CD14-positive monocyte (primary cell): ENCODE measurements at places on chromosomes 7 and 10.

GRCh38 chr10:7117806-7118674, 292.8 kb downstream of the SFMBT2 start:
- no peak for DNase-seq

DNA sequence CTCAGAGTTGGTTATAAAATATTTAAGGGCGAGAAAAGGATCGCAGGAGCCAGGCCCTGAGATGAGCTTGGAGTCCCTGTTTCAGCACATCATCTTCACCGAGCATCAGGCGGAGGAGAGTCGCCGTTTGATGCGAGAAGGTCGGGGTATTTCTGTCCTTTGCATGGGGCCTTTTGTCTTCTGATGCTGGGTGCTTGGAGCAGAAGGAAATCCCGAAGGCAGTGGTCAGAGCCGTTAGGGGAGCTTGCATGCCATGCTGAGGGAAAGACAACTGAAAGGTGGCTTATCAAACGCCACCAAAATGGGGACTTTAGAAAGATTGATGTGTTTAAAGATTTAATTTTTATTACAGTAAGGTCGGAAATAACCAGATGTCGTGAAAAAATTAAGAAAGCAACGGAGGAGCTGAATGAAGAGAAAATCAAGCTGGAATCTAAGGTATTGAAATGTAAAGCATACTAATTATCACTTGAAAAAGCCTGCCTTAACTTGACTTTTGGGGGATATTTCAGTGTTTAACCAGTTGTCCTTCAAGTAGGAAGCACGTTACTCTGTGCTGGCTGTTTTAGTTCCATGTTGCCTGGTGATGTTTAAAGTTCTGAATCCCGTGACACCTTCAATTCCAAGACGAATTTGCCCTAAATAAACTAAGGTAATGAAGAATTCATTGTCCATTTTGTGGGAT, 845 bp downstream of the CCDC172 start:
- DNase-seq = no peak

- DNase-seq = no peak
These were observed 302 bp upstream of the EN2 start for GRCh38 chr7:155457544-155458110.

DNA sequence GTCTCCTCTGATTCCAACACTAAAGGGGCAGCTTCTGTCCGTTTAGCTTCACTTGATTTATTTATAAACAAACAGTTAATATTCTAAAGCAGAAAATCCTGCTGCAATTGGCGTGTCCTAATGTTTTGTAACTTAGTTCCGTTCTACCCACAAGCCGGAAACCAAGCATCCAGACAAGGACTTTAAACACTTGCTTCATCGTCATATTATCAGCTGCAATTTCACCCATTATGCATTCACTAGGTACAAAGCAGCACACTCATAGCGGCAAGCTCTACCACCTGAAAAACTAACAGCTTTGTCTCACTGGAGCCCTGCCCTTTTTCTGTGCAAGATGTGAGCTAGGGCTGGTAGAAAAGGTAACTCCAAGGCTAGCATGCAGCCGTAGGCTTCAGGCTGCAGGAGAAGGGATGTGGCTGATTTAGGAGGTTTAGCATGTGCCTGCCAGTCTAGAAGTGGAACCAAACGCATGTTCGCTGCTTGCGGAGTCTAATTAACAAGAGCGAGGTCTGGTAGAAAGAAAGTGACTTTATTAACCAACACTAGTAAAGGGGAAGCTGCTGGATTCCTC, 43.7 kb upstream of the BPGM start:
- peak; percentile 39 for DNase-seq

DNA sequence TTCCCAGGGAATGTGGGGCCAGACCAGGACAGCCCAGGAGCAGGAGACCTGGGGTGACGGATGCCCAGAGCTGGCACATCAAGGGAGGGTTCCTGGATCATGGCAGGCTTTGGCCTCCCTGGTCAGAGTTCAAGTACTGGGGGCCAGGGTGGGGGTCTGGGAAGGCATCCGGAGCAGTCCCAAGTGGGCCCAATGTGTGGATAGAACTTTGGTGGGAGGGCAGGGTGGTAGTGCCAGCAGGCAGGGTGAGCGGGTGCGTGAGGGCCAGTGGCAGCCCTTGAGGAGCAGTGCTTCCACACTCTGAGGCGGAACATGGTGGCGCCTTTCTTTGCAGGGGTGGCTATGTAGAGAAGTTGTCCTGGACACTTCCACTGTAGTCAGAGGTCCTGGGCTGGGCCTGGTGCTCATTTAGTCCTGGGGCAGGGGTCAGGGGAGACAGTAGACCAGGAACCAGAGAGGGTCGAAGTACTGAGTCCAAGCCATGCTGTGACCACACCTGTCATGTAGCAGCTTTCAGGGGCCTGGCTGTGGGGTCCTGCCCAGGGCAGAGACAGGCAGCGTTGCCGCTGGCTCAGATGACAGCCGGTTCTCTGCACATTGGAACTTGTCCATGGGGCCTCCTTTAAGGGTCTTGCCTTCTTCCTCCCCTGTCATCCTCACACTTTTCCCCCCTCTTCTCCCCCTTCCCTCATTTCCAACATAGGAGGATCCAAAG, 22.2 kb upstream of the CSGALNACT2 start:
- DNase-seq = no peak

- DNase-seq = no peak
These were observed 19.9 kb upstream of the CCNY start for GRCh38 chr10:35316218-35316967.

DNA sequence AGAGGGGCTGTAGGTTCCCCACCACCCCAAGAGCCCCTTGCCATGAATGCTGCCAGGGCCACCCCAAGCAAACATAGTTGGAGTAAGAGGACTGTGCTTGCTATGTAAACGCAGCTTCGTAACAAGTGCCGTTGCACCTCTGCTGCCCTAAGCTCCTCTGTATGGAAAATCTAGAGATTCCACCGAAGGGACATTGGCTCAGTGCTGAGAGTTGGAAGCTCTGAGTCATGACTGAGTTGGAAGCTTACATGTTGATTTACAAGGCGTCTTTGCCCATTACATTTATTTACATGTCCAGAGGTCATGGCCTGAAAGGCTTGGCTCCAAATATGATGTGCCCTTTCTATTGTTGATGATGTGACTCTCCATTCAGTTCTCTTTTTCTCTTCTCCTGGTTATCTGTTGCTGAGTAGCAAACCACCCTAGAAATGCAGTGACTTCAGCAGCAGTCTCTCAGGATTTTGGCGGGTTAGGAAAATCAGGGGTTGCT, 233.1 kb upstream of the TCF7L2 start:
- no peak for DNase-seq

DNA sequence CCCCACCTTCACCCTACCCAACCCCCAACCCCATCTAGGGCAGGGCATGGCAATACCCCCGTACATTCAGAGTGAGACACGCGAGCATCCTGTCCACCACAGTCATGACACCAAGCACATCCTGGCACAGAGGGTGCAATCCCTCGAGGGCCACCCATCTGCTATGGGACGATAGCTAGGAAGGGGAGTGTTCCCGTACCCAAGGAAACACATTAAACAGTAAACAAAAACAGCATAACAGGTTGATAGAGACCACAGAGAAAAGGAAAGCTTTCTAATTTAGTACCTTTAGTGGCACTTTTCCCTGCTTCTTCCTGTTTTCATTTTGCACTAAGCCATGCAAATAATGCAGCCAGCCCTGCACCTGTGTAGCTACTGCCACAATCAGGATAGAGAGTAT, 2.3 kb upstream of the SMKR1 start:
- no peak for DNase-seq

DNA sequence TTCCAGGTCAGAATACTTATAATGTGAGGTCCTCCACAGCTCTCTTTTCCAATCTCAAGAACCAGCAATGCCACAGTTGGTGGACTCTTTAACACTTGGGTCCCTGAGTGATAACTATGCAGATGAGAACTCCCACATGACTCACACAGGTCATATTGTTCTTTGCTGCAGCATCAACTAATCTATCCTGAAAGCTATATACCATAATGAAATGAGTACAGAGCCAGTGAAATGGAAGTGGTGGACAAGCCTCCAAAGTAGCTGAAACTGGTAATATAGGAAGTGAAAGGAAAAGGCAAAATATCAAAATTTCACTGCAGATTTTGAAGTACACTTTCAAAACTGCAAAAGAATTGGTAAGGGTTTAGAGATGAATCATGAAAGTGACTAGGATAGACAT, 45.6 kb downstream of the SORCS1 start:
- DNase-seq = no peak

DNA sequence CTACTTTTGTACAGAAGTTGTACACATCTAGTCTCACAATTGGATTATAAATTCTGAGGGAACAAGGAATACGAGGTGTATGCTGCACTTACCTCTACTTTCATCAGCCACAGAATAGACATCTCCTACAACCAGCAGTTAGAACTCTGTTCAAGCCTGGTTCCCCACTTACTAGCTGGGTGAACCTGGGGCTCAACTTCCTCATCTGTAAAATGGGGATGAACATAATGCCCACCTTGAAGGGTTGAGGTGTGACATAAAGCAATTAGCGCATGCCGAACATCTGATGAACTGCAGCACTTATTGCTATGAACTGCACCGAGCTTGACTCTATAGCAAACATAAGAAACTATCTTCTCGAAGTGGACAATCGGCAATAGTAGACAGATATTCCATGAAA, 25.3 kb downstream of the XPNPEP1 start:
- DNase-seq = no peak

DNA sequence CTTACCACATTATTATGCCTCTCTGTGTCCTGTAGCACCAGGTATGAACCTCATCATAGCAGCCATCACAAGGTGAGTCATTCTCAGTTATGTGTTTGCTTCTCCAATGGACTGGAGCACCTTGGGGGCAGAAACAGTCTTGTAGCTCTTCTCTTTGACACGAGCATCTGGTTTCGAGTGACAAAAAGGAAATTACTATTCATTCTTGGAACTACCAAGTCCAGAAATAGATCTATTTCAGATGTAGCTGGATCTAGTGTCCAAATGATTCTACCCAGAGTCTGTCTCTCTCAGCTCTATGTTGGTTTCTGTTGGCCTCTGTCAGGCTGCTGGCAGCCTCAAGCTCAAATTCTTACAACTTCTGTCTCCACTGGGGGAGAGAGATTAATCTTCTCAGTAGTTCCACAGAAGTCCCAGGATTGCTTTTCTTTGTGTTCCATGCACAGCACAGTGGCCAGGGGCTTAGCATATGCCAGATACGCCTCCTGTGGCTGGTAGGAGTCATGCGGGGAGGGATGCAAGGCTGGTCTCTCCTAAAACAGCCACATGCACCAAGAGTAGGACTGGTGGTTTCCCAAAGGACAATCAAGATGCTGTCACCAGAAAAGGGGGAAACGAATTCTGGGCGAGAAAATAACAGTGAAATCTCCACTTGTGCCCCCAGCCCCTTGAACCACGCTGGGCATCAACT, 37.2 kb upstream of the PAPSS2 start:
- no peak for DNase-seq

- peak; percentile 2 for DNase-seq
These were observed 83.2 kb upstream of the COL1A2 start for GRCh38 chr7:94311515-94311914.

DNA sequence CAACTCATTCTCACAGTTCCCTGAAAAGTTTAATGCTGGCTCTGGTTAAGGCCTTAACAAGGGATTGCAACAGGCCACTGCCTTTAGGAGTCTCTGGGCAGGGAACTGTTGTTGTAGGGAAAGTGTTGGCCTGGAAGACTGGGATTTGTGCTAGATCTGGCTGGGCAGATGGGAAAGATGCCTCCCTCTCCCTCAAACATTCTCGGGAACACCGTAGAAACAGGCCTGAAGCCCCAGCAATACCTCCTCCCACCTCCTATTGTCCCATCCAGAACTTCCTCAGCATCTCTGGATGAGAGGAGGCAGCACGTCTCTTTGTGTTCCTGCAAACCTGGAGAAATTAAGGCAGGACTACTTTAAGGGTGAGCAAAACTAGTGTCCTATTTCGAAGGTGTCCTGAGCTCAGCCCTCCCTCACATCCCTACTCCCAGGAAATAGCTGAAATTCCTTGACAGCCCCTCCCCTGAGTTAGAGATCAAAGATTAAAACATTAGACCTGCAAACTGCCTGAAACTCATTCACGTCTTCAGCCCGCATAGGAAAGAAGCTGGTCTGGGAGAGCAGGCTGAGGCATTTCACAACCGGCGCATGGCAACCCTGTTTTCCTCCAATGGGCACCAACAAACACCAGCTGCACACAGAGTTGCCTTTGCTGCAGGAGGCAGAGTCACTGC, 10.9 kb upstream of the MAP3K8 start:
- DNase-seq = peak; percentile 74

GRCh38 chr10:75356484-75356883, 45.1 kb downstream of the ZNF503 start:
- DNase-seq = no peak

DNA sequence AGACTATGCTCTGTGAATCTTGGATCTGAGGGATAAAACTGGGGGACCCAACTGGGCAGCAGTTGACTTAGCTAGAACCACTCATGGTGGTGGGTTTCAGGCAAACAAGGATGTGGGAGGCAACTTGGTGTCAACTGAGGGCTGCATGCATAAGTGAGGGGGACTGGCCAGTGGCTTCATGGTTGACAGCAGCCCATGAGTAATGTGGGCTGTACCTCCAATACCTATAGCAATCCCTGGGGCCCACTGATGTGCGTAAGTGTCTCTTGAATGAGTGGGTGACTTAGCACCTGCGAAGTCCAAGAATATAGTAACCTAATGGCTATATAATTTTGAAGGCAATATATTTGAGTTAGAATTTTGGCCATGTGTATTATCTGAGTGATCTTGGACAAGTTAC, 13.7 kb upstream of the MAP3K8 start:
- DNase-seq = no peak

- DNase-seq = no peak
These were observed 549.0 kb upstream of the LRRN3 start for GRCh38 chr7:110541962-110542361.

DNA sequence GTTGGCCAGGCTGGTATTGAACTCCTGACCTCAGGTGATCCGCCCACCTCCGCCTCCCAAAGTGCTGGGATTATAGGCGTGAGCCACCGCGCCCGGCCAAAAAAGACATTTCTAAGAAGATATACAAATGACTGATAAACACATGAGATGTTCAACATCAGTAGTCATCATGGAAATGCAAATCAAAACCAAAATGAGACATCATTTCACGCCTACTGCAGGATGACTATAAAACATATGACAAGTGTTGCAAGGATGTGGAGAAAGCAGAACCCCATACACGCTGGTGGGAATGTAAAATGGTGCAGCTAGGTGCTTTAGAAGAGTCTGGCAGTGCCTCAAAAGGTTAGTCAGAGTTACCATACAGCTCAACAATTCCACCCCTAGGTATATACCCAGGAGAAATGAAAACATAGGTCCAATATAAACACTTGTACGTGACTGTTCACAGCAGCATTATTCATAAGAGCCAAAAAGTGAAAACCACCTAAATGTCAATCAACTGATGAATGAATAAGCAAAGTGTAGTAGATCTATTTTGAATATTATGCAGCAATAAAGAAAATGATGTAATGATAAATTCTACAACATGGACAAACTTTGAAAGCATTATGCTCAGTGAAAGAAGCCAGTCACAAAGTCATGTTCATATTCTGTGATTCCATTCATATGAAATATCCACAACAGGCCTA, 24.5 kb downstream of the TMEM209 start:
- no peak for DNase-seq
